Astrocyte of the spinal cord (primary cell): ENCODE measurements at places on chromosomes 13 and 19.

DNA sequence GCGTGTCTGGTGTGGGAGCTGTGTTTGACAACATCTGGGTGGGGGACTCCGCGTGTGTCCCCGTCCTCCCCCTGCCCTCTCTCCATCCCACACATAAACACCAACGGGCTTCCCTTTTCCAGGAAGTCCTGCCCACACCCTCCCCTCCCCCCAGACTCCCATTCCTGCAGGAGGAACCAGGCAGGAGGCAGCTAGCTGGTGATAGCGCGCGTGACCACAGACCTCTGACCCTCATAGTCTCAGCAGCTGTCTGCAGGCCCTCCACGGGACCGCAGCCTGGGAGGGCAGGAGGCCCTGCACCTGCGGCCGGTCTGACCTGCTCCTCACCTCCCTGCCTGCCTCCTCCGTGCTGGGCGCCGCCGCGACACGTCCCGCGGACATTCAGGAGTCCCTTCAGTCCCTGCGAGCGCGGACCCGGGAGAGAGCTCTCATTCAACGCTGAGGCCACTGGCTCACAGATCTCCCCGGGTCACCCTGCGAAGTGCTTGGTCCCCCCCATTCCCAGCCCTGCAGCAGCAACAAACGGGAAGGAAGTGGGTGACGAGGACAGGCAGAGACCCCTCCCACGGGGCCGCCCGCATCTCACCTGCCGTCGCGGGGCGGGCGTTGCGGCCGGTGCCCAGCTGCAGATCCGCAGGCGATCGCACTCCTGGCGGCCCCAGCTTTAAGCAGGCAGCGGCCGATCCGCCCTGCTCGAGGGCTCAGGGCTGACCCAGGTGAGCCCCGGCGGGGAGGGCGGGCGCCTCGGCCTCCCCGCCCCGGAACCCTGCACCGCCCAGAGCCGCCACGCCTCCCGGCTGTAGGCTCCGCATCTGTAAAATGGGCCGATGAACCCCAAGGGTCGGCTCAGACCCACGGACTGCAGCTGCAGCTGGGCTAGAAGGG, 1.1 kb upstream of the ACP5 start:
- no peak for DNase-seq

DNA sequence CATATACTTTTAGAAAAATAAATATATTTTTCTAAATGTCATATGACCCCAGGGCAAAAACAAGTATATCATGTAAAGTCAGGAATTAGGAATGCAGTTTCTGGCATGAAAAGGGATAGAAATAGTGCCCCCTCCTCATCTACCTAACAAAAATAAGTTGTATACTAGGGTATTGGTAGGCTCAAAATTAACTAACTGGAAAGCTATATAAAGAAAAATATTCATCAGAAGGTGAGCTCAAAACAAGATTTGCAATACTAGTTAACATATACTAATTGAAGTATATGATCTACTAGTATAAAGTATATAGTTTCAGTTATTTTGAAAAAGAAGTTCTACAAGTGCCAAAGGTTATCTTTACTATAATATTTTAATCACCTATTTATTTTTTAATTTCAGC, 200.2 kb downstream of the GPC5 start:
- no peak for DNase-seq

DNA sequence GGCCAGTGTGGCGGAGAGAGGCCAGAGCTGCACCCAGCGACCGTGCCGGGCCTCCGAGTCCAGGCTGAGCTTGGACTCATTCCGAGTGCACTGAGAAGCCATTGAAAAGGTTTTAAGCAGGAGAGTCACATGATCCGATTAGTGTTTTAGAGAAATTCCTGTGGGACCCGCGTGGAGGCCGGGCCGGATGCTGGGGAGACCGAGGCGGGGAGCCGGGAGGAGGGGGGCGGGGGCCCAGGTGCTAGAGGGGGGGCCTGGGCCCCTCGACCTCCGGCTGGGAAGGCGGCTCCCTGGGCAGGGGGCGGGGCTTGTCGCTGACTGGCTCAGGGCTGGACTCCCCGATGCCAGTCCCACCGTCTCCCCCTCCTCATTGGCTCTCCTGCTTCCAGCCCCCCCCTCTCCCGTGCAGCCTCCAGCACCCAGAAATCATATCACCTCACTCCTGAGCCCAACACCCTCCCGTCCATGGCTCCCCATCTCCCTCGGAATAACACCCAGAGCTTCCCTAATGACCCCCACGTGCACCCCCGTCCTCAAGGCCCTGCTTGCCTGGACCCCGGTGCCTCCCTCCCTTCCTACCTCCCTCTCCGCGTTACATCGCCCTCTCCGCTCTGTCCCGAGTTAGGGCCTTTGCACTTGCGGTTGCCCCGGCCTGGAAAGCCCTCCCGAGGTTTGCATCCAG, 5.2 kb upstream of the ZNF579 start:
- peak; percentile 84 for DNase-seq

- DNase-seq, result no peak
These were observed 175.4 kb downstream of the KLF12 start for GRCh38 chr13:73958657-73959397.

DNA sequence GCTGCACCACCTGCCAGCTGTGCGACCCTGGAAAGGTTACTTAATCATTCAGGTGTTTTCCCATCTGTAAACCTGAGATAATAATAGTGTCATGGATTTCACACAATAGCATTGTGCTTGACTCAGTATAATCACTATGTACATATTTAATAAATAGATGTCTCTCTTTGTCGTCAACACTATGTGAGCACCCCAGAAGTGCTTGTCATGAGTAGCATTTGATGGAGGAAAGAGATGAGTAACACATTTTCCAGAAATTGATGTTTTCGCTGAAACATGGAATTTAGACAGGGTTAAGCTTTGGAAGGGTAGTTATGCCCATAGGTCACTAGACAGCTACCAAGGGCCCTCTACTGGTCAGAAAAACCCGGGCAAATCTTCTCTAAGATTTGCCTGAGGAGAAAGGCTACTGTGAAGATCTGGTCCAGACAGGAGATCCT, 9.5 kb upstream of the MBNL2 start:
- DNase-seq, result peak; percentile 46

GRCh38 chr13:79435561-79435990, 29.5 kb upstream of the RBM26 start:
- DNase-seq, result peak; percentile 48

DNA sequence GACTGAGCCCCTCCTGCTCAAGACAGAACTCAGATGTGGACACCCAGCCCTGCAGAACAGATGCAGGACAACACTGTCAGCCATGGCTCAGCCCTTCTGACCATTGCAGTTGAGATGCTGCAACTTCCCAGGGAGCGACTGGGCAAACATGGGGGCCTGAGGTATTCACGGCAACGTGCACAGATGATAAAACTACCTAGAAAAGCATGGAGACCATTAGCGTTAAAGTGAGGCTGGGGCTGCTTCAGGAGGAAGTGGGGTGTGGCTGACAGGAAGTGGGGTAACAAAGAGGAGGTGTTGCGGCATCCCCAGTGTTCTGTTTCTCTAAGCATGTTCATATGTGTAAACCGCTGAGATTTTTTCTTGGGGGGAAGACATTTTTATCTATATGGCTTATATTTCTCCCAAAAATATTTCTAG, 1.3 kb upstream of the SIGLEC9 start:
- DNase-seq, result no peak

GRCh38 chr19:38506723-38507550, 73.4 kb downstream of the RYR1 start:
- peak; percentile 56 for DNase-seq

GRCh38 chr19:44685877-44686276, 13.1 kb upstream of the CEACAM16 start:
- DNase-seq, result peak; percentile 49
